ENCODE measurements at places on chromosomes 3 and 15. TPM values are rescaled to one million over a fixed set of nuclear protein-coding genes. Genes with fewer than 3 reads are reported as not detected.

DNA sequence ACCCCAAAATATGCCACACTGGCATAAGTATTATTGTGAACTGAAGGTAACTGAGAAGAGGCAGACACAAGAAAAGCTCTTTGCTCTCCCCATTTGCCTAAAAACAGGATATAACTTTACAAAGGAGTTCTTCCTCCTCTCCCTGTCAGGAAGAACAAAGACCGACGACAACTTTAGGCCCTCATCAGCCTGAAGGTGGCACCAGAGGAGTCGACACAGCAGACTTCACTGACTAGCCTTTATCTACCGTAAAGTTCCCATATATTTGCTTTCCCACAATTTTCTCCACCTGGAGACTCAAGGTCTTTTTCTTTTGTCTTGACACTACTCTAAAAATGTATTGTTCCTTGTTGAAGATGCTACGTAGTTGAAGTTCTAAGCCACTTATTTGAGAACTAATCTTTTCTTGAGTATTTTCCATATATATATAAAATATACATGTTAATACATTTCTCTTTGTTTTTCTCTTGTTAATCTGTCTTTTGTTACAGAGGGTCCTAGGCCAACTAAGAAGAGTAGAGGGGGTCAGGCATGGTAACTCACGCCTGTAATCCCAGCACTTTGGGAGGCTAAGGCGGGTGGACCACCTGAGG, 16.2 kb upstream of the XIRP1 start:
- DNase-seq, result peak; percentile 69

GRCh38 chr3:16174976-16175901, 759 bp downstream of the GALNT15 start:
- DNase-seq, result no peak

DNA sequence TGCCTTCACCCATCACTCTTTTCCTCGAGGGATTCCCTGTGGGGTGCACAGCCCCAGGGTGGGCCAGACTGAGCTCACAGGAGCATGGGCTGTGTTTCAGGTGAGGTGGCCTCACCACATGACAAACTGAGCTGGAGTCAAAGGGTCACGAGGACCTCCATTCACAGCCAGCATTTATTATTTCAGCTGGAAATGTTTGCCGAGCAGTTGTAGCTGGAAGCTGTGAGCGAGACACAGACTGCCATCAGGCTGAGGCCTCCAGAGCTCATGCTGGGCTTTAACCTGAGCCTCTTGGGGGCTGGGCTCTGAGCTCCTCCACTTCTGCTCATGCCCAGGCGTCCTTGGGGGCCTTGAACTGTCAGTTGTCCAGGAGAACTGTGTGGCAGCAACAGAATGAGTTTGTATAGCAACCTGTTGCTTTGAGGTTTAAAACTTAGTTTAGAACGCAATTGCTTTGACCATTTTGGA, 57.5 kb downstream of the FLNB start:
- no peak for DNase-seq

GRCh38 chr3:116246406-116246980, 198.8 kb downstream of the LSAMP start:
- no peak for DNase-seq

- DNase-seq, result no peak
Measured at GRCh38 chr3:168624892-168625448, 529.2 kb upstream of the GOLIM4 start.

Gene ITIH3
- not detected for total RNA-seq

DNA sequence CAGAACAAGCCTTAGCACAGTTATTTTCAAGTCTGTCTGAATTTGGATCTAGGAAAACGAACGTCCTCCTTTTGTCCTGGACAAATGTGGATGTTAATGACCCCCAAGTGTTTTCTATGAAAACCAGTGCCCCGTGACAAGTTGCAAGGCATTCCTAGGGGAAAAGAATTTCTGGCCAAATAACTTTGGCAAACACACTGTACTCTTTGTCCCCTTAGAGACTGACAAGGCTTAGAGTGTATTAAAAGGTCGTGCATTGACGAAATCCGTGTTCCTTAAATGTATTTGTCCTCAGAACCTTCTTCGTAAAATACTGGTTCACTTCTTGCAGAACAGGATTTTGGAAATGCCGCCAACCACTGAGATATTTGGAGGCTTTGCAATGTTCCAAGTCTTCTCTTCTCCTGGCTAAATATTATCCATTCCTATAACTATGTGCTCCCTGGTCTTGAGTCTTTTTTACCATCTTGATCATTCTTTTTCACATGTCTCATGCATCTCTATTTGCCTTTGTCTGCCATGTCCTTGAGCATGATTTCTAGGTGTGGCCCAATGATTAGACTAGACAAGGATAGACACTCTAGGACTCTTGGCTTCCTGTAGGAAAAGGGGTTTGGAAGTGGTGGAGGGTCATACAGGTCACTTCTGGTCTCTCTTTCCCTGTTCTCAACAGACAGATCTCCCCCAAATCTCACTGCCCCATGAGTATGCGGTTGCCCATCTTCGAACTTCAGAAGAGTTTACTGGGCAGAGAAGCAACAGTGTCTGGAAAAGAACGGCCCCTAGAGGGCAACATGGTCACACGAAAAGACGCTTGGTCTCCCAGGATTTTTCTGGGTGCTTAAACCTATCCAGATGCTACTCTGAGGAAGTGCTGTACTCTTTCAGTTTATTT, 117.5 kb downstream of the EDEM1 start:
- DNase-seq, result peak; percentile 64

Gene PSTPIP1
- total RNA-seq, result 69.0 TPM

Gene ROPN1
- not detected for total RNA-seq

Gene KBTBD8
- 32.6 TPM for total RNA-seq

GRCh38 chr15:42457445-42458442, 33.2 kb downstream of the ZNF106 start:
- DNase-seq, result peak; percentile 68

- no peak for DNase-seq
Measured at GRCh38 chr3:62238003-62238402, 135.3 kb downstream of the FEZF2 start.

Gene OR5K1
- total RNA-seq, result not detected

DNA sequence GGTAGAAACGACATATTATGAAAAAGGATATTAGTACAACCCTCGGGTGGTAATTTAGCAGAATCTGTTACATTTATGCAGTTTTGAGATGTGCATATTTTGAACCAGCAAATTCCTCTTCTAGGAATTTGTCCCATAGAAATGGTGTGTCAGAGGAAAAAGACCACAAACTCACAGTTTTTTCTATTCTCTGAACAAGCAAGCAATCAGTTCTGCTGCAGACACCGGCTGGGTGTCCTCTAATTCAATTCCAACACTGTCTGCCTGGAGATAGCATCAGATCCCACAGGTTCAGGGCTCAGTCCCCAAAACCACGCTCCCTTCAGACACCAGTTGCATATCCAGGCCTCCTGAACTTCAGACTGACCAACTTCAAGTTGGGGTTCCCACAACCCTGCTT, 36.4 kb downstream of the APH1B start:
- no peak for DNase-seq

- DNase-seq, result no peak
Measured at GRCh38 chr3:41987627-41988026, 25.7 kb upstream of the ULK4 start.

DNA sequence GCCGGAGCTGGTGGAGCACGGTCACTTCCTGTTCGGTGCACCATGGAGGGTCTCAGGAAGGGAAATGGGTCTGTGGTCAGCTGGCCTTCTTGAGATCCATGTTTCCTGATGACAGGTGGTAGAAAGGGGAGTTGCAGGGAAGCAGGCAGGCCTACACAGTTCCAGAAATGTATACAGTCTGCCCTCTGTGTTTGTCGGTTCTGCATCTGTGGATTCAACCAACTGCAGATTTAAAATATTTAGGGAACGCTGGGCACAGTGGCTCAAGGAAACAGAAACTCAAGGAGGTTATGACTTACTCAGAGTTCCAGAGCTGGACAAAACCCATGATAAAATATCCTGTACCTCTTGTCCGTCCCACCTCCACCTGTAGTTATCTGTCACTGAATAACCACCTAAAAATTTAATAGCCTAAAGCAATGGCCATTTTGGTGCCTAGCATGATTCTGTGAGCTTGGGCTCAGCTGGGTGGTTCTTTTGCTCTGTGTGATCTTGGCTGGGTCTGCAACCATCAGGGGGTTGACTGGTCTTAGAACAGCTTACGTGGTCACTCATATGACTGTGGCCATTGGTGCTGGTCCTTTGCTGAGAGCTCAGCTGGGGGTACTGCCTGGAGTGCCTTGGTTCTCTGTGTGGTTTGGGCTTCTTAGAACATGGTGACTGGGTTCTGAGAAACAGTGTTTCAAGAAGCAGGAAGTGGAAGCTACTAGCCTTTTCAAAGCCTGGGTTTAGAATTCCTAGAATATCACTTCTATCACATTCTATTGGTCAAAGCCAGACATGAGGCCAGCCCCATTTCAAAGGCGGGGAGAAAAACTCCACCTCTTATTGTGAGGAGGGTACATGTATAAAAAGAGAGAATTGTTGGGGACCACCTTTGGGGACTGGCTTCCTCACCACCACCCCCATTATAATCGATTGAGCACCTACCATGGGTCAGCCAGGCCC, 239.7 kb upstream of the BHLHE40 start:
- DNase-seq, result no peak

- DNase-seq, result no peak
Measured at GRCh38 chr3:73727854-73728253, 103.1 kb upstream of the PDZRN3 start.

DNA sequence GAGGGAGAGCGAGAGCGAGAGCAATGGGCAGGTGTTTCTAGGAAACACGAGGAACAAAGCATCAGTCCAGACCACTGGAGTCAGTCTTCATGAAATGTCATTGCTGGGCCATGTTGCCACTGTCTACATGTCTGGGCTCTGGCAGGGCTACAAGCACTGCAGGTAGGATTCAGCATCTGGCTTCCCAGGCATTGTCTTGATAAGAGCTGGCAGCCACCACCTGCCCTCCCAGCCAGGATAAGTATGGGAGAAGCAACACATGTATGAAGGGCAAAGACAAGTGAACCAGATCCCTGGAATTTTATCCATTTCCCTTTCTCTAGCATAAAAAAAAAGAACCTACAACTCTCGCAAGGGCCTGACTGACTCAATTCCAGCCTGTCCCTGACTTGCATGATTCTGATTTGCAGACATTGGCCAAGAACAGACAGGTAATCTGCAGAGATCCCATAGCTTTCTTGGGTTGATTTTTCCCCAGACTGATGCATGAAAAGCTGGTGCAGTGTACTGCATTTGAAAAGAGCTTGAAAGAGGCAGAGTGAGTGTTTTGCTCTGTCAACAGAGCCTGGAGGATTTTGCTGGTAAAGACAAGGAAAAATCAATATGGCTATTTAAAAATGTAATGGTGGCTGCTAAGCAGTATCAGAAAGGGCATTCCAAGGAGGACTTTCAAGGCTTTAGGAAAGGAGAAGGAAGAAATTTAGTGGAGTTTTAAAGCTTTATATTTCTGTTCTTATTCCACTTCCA, 157.2 kb upstream of the MYRIP start:
- DNase-seq, result no peak

- DNase-seq, result no peak
Measured at GRCh38 chr3:9169956-9170850, 79.2 kb downstream of the SRGAP3 start.

DNA sequence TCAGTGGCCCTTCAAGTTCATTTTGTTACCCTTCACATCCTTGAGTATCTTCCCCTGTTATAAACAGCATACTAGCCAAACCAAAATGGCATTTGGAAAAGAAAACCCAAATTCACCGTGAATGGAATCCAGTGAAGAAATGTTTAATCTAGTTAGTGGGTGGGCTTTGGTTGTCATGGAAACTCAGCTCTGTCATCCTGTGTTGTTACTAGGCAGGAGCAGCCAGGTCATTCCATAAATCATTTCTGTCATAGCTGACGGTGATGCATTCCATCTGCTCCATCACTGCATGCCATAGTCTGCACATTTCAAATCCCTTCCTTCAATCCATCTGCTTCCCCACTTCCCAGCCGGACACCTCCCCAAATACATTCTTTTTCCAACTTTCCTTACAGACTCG, 140.4 kb upstream of the CGNL1 start:
- DNase-seq, result no peak

DNA sequence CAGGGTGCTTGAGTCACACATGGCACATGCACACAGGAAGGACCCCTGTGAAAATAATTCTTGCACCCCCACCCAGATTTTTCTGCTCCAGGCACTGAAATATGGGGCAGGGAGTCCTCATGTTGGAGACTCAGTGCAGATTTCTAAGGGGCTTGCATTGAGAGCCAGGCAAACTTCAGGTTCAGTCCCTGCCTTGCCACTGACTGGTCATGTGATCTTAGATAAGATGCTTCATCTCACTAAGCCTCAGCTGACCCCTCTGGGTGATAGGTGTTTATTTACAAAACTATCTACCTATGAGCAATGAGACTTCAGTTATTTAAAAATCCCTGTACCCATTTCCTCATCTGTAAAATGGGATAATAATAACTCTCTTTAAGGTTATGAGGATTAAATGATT, 30.1 kb upstream of the C3orf80 start:
- DNase-seq, result no peak

Gene TM6SF1
- 1.6 TPM for total RNA-seq

DNA sequence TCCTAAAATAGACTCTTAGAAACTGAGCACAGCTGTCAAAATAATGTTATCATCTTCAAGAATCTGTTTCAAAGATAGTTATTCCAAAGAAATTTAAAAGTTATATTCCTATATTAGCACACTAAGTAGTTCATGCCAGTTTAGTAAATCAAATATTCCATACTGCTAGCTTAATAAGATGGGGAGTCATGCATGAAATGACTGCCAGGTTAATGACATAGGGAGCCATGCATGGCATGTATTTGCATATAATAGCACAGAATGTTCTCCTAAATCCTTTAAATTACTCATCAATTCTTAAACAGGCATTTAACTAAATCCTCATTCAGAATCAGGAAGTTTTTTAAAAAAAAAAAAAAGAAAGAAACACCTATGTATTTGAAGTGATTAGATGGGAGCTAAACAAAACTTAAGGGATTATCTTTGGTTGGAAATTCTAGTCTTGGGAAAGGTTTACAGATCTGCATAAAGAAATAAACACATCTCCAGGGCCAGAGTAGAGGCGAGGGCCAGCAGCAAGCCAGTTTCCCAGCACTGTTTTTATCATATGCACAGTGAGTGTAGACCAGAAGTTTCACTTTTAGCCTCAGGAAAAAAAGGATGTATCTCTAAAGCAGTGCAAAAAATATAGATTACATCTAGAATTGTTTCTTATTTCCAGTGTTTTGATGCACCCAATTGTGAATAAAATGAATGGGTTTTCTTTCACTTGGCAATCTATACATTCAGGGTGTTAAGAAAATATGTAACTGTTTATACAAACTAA, 366.4 kb upstream of the AGTR1 start:
- no peak for DNase-seq

GRCh38 chr3:176927706-176928581, 269.3 kb downstream of the TBL1XR1 start:
- no peak for DNase-seq

Gene PAQR9
- total RNA-seq, result not detected

- DNase-seq, result no peak
Measured at GRCh38 chr3:31350307-31350706, 182.4 kb upstream of the STT3B start.

Gene IL5RA
- 0.75 TPM for total RNA-seq

GRCh38 chr3:62600033-62600432, 226.7 kb upstream of the FEZF2 start:
- no peak for DNase-seq

GRCh38 chr3:139301183-139301582, 42.6 kb upstream of the MRPS22 start:
- DNase-seq, result no peak
